ENCODE measurements at places on chromosomes 11 and 22. TPM values are rescaled to one million over a fixed set of nuclear protein-coding genes. Genes with fewer than 3 reads are reported as not detected.

GRCh38 chr22:28977481-28977971 lies 84.1 kb downstream of the C22orf31 start:
- DNase-seq = no peak

DNA sequence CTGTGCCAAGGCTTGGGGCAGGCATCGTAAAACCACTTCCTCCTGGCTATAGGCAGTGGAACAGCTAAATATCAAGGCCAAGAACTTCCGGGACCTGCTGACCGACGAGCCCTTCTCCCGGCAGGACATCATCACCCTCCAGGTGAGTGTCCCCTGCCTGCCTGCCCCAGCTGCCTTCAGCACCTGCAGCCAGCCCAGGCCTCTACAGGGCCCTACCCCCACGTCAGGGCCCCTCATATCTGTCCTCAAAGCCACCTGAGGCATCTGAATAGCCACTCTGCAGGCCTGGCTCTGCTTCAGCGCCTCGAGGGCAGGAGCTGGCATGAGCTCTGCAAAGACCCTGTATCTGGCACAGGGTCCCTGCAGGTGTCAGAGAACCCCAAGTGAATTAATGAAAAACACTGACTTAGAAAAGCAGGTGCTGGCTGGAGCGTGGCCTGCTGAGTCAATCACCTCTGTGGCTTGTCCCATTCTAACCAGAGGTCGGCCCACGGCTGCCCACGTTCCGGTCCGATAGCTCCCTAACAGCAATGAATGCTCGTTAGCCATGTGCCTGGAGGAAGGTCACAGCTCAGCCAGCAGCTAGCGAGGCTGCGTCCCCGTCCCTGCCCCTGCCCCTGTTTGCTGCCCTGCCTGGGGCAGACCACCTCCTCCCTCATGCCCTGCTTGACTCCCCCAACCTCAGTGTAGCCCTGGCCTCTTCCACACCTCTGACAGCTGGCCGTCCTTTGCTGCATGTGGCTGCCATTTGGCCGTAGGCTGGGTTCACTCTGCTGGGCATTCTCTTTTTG lies 16.8 kb downstream of the PPIL2 start:
- no peak for DNase-seq

GRCh38 chr11:131616481-131617140 lies 246.2 kb downstream of the NTM start:
- no peak for DNase-seq

- peak; percentile 88 for DNase-seq
These were observed 29.9 kb downstream of the ARVCF start for GRCh38 chr22:19986410-19987341.

GRCh38 chr11:2885017-2885677 lies 428 bp downstream of the CDKN1C start:
- DNase-seq = peak; percentile 74

DNA sequence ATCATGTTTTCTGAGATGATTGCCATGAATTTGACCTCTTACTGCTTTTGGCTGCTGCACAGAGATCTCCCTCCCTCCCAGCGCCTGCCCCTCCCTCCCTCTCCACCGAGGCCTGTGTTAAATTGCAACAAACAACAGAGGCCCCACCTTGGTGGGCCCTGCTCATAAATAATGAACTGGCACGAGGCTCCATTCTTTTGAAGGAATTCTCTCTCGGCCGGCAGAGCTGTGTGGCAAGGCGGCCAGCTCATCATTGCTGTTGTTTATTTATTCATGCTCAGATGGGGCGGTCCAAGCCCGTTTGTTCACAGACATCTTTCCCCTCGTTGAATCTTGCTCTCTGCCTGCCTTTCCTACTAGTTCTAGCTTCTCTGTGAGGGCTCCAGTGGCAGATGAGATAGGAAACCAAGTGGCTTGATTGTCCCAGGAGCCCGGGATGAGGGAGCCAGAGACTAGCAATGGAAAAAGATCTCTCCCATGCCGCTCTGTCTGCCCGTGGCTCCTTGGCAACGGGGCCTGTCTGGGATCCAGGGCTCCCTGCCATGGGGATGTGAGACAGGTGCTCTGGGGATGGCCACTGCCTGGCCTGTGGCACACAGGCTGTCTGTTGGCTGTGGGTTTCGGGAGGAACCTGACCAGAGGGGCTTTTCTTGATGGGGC lies 192.6 kb downstream of the DSCAML1 start:
- no peak for DNase-seq

DNA sequence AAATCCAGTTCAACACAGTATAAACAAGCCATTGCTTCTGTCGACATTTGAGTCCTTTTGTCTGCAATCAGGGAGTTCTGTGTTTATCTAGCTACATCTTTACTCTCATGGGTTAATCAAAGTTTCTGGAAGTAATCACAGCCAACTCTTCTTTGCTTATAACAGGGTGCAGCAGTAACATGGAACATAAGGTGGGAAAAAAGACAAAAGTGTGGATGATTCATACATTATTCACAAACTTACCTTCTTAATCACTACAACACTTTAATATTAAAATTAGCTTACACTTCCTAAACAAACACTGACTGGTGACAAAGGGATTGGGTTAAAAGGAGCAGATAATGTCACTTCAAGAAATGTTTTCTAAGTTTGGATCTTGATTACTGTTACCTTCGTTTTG lies 44.7 kb downstream of the SNX19 start:
- DNase-seq = no peak

- DNase-seq = no peak
These were observed 41.8 kb downstream of the PDGFD start for GRCh38 chr11:104122011-104122635.

GRCh38 chr22:24191381-24191841 lies 10.1 kb downstream of the SUSD2 start:
- peak; percentile 16 for DNase-seq

GRCh38 chr22:37082251-37082873 lies 27.2 kb downstream of the TMPRSS6 start:
- DNase-seq = no peak

GRCh38 chr22:43743131-43743530 lies 69.0 kb downstream of the EFCAB6 start:
- no peak for DNase-seq

GRCh38 chr11:75303544-75304224 lies 47.8 kb downstream of the ARRB1 start:
- no peak for DNase-seq

GRCh38 chr11:4482445-4482844 lies at the start of gene OR52K1:
Gene OR52K1, plus strand, starts transcription at chr11:4482646. Its CDS starts 6,255 bp downstream, at chr11:4488901.
- no peak for DNase-seq

GRCh38 chr11:13287681-13288080 lies 10.1 kb downstream of the BMAL1 start:
- no peak for DNase-seq

- no peak for DNase-seq
These were observed 134.8 kb downstream of the LARGE1 start for GRCh38 chr22:33785283-33785968.

DNA sequence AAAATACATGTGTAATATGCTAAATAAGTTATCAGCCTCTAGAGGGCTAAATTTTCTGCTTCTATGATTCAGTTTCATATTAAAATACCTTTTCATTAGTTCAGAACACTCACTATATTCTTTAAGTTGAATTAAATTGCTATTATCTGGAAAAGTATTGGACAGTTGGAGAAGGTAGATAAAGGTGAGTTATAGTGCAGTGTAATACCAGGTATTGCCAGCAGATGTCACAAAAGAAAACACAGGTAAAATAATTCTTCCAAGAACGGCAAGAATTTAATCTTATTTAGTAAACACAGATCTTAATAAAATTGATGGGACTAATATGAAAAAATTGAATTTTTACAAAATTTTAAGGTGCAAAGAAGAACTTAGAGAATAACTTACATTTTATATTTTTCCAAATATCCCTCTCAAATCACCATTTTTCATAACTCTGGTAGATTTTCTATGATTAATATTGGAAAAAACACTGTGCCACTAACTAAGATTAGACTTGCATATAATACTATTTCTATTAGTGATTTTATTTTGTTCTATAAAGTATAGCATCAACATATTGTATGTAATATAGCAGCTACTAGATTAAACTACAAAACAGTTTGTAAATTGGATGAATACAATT lies 1.7 kb upstream of the LRRC4C start:
- no peak for DNase-seq

- DNase-seq = no peak
These were observed 4.3 kb downstream of the CYB561A3 start for GRCh38 chr11:61357233-61357893.

- no peak for DNase-seq
These were observed 378.1 kb downstream of the CADM1 start for GRCh38 chr11:115126092-115126491.

DNA sequence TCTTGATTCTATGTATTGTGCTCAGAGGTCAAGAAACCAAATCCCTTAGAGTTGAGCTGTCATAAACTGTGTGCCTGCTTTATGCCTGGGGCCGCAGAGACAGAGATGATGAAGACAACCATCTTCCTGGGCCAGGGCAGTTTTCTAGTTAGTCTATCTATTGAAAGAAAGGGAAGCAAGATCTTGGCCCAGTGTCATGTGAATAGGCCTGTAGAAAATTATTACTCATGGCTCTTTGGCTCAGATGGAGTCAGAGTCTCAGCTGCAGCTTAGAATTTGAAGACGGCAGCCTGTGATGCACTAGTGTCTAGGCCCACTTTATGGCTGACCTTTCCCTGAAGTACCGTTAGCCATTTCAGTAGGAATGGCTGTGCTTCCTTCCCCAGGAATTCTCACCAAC lies 112.0 kb downstream of the DBX1 start:
- no peak for DNase-seq

- DNase-seq = no peak
These were observed 64.2 kb upstream of the KCNQ1OT1 start for GRCh38 chr11:2763984-2764383.

GRCh38 chr11:104095791-104096190 lies 59.4 kb downstream of the DDI1 start:
- DNase-seq = no peak

DNA sequence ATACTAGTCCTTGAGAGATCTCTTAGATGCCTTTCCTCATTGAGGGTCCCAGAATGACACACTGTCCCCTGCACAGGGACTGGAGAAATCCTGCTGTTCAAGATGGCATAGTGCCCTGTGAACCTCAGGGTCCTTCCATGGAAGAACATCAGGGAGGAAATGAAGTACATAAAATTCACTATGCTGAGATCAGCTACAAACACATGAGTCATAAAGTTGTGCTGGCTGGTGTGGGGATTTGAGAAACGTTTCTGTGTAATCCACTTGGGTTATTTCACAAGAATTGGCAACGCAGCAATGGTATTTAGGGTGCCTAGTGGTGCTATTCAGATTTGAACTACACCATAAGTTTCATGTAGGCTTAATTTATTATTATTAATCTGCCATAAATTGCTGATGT lies 174.4 kb downstream of the MAML2 start:
- DNase-seq = no peak

DNA sequence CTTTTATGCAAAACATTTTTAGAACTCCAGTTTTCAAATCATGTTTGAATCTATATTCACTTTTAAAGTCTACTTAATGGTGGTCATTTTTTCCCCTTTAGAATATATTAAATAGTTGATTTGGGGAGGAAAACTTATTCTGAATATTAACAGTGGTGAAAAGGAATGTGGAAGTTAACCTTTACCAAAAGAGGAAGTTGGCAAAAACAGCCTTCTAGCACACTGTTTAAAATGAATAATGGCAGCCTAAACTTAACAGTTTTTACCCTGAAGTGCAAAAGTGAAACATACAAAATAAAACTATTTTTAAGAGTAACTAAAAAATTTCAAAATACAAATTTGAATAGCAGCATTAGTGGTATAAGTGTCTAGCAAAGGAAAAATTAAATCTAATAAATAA lies 86.4 kb downstream of the GRK3 start:
- no peak for DNase-seq

- DNase-seq = no peak
These were observed 99.5 kb downstream of the CCDC81 start for GRCh38 chr11:86473991-86474833.

- DNase-seq = no peak
These were observed 151.1 kb upstream of the NECTIN1 start for GRCh38 chr11:119880143-119880542.

Gene OR9G4
- not detected for total RNA-seq

Gene GALNT18
- total RNA-seq = 20.4 TPM

Gene OR5D18
- total RNA-seq = not detected

Gene KDM4D
- total RNA-seq = 2.0 TPM

Gene APOBEC3H
- total RNA-seq = not detected

Gene APOA5
- not detected for total RNA-seq
